Glomerular endothelial cell (primary cell): ENCODE measurements at places on chromosomes 7 and 10. TPM values are rescaled to one million over a fixed set of nuclear protein-coding genes. Genes with fewer than 3 reads are reported as not detected.

The DLG5 gene
- 11.3 and 13.1 TPM in 2 replicates for total RNA-seq

The SYT15 gene
- total RNA-seq: 0.29 TPM in 1 of 2 replicates, not detected in the other

DNA sequence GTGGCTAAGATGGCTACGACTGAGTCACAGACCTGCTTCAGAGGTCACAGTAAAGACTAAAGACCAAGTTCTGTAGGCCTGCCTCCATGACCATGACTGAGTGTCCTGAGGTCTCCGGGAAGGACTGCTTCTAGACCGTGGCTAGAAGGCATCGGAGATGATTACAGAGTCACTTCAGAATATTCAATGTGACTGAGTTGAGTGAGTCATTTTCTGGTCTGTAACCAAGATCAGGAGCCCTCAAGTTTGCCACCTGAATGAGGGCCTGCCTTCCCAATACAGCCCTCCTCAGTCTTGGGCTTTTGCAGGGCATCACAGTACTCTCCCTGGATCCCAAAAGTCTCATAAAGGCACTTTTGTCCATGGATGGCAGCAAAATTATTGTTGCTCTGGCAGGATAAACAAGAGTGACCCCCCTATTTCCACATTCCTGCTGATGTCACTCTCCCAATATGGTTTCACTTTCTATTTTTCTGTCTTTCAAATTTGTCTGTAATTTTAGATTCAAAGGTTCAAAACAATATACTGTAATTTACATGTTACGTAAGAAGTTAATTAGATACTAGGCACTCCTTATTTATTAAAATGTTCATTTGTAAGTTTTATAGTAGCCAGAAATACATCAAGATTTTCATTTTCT, 47.7 kb upstream of the ZNF92 start:
- DNase-seq: no peak

DNA sequence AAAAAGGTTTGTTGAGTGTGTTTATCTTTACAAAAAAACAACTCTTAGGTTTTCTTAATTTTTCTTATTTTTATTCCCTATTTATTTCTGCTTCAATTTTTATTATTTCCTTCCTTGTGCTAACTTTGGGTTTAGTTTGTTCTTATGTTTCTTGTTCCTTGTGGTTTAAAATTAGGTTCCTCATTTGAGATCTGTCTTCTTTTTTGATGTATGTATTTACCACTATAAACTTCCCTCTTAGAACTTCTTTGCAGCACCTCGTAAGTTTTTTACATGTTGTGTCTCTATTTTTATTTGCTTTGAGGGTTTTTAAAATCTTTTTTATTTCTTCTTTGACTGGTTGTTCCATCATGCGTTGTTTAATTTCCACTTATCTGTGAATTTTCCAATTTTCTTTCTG, 1217.1 kb upstream of the CELF2 start:
- no peak for DNase-seq

DNA sequence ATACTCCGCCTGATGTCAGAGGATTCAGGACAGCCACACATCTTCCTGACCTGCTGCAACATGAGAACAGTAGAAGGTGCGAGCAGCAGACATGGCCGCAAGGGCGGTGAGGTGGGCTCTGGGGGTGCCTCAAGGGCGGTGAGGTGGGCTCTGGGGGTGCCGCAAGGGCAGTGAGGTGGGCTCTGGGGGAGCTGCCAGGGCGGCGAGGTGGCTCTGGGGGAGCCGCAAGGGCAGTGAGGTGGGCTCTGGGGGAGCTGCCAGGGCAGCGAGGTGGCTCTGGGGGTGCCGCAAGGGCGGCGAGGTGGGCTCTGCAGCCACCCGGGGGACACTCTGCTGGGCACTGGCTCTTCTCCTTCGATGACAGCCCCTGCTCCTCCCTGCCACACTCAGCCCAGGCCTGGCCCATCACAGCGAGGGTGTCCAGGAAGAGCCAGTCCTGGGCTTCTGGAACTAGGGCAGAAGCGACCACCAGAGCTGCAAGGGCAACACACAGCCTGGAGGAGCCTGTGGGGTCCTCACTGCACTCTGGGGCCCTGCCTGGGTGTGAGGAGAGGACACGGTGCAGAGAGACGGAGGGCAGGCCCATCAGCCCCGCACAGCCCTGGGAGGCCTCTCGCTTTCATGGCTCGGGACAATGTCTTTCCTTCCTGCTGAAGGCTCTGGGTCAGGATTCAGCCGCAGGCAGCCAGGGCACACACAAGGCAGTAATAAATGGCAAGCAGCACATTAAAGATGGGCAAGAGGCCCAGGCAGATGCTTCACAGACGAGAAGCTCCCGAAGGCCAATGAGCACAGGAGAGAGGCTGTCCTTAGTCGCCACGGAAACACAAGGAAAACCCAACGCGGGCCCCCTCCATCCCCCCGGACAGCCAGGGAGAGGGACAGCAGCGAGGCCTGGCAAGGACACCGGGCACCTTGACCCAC, 42.5 kb downstream of the STK32C start:
- no peak for DNase-seq

DNA sequence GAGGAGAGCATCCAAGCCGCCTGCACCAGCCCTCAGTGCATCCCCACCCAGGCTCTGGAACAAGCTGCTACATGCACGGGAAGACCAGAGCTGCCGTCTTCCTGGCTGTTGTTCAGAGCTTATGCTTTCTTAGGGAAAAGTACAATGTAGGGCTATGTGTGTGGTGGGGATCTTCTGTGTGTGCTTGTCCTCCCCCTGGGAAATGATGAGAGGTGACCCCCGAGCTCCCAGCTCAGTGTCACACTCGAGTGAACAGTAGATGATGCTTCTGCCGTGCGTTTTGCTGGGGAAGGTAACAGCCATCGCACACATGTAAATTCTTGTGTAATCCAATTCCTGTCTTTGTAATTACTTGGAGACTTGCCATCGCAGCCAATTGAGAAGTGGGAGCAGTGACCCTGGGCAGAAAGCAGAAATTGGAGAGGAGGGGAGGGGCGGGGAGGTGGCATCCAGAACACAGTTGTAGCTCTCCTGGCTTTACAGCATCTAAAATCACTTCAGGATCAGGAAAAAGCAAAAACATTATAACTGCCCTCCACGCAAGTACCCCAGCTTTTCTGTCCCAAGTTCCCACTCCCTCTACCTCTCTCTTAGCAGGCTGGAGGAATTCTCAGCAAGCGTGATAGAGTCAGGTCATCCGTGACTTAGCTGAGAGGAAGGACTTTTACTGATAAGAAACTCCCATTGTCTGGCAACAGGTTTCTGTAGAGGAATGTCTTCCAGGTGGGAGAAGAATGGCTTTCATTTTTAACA, 149.6 kb downstream of the TCF7L2 start:
- DNase-seq: no peak
